ENCODE measurements at places on chromosomes 7 and 10. TPM values are rescaled to one million over a fixed set of nuclear protein-coding genes. Genes with fewer than 3 reads are reported as not detected.

The GPR85 gene
- total RNA-seq: 1.1 TPM

The PSMA2 gene
- 121 TPM for total RNA-seq

The ATG9B gene
- not detected for total RNA-seq

The CYP2C9 gene
- total RNA-seq: not detected

The SLC16A9 gene
- 10.3 TPM for total RNA-seq

The PNLIPRP2 gene
- total RNA-seq: not detected

The AUTS2 gene
- 6.6 TPM for total RNA-seq

The CFAP58 gene
- total RNA-seq: 0.28 TPM

The CALML3 gene
- 7.7 TPM for total RNA-seq

The CYP3A4 gene
- 0.14 TPM for total RNA-seq

The PPP1R3C gene
- total RNA-seq: 6.7 TPM

The TRIM74 gene
- total RNA-seq: not detected

The CNNM1 gene
- total RNA-seq: not detected

The CNTNAP2 gene
- total RNA-seq: 4.3 TPM

The PDZD7 gene
- total RNA-seq: 1.2 TPM

The PRXL2A gene
- 54.7 TPM for total RNA-seq

The TACC2 gene
- total RNA-seq: 40.1 TPM

The ZNF804B gene
- not detected for total RNA-seq

The MMD2 gene
- not detected for total RNA-seq

The CUZD1 gene
- total RNA-seq: 0.09 TPM

The OR6B1 gene
- not detected for total RNA-seq

The PRLHR gene
- total RNA-seq: not detected

The HELLS gene
- 44.2 TPM for total RNA-seq

The RSPH10B gene
- not detected for total RNA-seq

The CYP2C19 gene
- total RNA-seq: 0.14 TPM

The HOXA7 gene
- not detected for total RNA-seq

The MGMT gene
- total RNA-seq: 48.7 TPM

The ELFN1 gene
- 0.07 TPM for total RNA-seq

The SLC13A1 gene
- total RNA-seq: not detected

The CASP7 gene
- 13.9 TPM for total RNA-seq

The LEP gene
- total RNA-seq: 0.28 TPM

The GPR26 gene
- not detected for total RNA-seq

The STAG3 gene
- total RNA-seq: 0.14 TPM

The CC2D2B gene
- 0.14 TPM for total RNA-seq

The BHLHA15 gene
- 0.78 TPM for total RNA-seq

The DOCK4 gene
- 5.2 TPM for total RNA-seq

The TMEM26 gene
- total RNA-seq: 0.07 TPM

The SPDYE2B gene
- not detected for total RNA-seq

The ITIH5 gene
- total RNA-seq: not detected

The GIMAP7 gene
- not detected for total RNA-seq

The UNCX gene
- not detected for total RNA-seq

The IFIT5 gene
- 3.9 TPM for total RNA-seq

The CALHM1 gene
- total RNA-seq: not detected

Data from airway epithelial cell (primary cell).